ENCODE measurements at places on chromosomes 13 and 19.

GRCh38 chr13:28199089-28199488, 60.7 kb downstream of the PAN3 start:
- DNase-seq = no peak

GRCh38 chr13:23790577-23791170, 98.5 kb downstream of the MIPEP start:
- no peak for DNase-seq

DNA sequence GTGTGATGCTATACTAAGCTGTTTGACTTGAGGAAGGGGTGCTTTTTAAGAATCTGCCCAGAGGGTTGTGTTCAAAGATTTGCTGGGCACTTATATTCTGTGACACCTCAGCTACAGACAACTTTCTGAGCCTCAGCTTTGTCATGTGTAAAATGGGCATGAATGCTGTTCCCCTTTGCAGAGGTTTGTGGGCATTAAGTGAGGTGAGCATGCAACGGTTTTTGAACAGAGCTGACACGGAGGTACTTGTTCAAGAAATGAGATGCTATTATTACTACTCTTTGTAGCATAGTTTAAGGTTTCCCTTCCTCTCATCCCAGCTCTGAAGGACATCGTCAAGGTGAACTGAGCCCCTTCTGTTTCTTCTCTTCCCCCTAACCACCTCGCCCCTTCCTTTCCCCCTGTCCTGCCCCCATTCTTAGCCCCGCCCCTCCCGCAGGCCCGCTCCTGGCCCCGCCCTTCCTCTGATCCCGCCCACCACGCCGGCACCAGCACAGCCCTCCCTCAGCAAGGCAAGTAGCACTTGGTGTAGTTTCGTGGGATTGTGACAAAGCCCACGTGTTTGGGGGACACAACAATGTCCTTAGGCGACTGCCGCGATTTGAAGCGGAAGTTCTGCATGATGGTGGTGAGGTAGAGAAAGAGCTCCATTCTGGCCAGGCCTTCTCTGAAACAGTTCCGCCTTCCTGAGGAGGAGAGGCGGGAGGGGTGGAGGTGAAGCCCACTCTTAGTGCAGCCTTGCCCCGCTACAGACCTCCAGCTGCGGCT, 26.1 kb upstream of the CYP2A7 start:
- DNase-seq = peak; percentile 53

GRCh38 chr13:61383111-61383510, 32.5 kb downstream of the PCDH20 start:
- DNase-seq = no peak

DNA sequence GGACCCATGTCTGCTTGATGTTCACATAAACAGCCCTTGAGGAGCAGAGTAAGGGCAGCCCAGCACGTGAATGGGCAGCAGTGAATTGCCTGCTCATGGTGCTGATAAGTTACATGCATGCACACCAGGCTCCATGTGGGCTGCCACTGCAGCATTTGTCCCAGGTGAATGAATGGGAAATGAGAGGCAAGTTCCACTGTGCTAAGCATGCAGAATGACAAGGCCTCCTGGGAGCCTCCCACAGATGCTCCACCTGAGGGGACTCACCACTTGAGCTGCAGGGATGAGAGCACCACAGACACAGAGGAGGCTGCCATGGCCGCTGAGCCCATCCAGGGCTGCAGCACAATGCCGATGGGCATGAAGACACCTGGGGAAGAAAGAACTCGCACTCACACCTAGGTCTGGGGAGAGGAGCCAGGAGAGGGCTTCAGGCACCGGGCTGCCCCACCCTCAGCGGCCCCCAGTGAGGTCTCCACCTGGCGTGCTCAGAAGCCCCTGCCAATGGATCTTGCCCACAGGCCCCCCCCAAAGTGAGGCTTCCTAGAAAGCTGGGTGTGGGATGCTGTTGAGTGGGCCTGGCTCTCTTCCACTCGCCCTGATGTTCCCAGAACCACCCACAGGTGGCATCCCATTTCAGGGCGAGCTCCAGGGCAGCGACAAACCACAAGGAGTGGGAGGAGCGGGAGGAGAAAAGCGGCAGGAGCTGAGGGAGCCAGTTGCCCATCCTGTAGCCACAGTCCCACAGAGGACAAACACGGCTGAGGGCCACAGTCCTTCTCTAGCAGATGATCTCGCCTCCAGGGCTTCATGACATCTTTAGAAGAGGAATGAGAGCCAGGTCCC, 73.8 kb downstream of the CCDC70 start:
- no peak for DNase-seq

DNA sequence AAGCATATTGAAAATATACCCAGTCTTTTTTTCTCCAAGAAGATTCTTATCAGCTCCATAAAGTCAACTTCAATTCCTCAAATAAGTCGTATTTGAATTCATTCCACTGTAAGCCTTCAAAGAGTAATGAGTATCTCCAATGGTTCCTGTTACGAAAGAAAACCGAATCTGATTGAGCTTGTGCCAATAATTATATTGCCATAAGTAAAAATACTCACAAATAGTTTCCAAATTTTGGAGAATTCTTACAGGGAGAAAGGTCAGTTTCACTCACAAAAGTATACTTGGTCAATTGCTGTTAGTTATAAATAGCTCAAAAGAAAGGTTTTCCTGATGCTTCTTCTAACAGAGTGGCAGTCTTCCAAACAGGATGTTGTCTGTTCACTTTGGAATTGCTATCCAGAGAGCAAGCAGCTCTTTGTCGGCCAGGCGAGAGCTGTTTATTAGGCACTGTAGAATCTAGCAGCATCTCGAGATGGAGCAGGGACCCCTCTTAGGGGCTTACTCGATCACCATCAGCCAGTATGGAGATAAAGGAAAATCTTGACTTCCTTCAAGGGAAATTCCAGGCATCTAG, 13.5 kb downstream of the ERICH4 start:
- no peak for DNase-seq

DNA sequence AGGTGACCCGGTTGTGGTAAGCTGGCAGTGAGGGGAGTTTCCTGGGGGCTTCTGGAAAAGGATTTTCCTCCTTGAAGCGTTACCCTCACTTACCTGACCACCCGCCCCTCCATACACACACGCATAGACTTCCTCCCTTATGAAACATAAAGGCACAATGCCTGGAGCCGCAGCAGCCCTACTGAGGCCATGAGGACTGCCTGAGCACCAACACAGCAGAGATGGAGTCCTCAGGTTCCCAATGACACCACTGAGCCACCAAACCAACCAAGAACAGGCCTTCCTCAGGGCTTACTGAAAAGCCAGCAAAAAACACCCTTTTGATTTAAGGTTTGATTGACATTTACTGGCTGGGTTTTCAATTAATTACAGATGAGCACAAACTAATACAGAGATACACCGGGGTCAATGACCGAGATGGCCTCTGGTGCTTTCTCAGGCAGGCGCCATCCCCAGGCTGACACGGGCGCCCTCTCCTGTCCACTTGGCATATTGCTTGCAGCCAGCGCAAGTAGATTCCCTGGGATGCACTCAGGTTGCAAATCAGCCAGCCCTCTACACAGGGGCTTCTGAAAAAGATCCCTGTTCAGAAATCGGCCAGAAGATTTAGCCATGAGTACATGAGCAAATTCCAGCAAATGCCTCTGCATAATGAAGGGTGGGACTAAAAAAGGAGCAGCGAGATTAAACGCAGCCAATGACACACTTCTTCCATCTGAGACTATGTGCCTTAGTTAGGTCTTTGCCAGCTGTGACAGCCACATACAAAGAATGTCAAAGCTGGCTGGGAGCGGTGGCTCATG, 14.8 kb downstream of the OPA3 start:
- DNase-seq = peak; percentile 15

DNA sequence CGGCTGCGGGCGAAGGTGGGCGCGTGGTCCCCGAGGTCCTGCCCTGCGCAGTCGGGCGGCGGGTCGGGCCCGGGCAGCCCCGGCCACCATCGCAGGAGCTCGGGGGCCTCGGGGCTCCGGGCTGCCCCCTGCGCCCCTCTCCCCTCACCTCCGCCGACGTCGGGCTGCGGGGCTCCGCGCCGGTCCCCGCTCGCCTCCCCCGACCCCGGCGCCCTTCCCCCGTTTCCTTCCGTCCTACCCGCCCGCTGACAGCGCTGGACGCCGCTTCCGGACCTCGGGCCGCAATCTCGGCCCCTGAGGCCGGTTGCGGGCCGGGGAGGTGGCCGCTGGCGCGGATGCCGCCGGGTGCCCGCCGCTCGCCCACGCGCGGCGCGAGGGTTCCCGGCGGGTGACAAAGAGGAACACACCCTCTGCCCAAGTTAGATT, 720 bp downstream of the FARP1 start:
- DNase-seq = no peak

DNA sequence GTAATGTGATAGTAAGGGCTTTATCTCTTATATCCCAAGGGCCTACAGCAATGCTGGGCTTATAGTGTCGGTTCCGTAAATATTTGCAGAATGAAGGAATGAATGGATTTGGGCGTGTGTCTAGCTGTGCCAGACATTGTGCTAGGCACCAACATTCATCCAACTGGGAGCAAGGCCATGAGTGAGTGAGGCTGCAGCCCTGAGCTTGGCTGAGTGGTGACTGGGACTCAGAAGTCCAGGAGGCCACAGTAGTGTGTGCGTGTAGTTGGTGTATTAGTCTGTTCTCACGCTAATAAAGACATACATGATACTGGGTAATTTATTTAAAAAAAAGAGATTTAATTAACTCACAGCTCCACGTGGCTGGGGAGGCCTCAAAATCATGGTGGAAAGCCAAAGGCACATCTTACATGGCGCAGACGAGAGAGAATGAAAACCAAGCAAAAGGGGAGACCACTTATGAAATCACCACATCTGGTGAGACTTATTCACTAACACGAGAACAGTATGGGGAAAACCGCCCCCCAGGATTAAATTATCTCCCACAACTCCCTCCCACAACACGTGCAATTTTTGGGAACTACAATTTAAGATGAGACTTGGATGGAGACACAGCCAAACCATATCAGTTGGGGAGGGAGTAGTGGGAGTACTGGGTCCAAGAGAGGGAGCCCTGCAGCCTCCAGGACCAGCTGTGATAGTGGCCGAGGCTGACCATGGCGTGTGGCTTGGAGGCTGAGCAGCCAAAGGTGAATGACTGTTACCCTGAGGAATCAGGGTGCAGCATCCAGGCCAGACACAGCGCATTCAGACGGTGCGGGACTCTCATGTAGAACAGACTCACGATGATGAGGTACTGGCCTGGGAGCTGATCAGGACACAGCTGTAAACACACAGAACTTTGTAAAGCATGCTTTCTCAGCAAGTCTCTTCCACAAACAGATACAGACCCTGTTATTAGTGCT, 104.6 kb downstream of the TEX26 start:
- no peak for DNase-seq

DNA sequence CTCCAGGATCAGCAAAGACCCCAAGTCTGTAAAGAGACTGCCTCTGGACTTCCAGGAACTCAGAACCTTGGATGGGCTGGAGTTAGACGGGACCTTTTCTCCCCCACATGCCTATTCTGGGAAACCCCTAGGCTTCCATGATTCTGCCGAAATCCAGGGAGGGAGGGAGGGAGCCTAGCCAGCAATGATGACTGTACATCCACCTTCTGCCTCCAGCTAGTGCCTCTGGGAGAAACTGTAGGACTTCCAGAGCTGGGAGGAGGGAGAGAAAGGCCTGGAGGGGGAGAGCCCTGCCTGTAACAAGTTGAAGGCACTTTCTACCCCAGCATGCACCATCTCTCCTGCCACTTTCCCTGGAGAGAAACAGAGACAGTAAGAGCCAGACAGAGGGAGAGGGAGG, 6.0 kb upstream of the HAS1 start:
- DNase-seq = no peak

DNA sequence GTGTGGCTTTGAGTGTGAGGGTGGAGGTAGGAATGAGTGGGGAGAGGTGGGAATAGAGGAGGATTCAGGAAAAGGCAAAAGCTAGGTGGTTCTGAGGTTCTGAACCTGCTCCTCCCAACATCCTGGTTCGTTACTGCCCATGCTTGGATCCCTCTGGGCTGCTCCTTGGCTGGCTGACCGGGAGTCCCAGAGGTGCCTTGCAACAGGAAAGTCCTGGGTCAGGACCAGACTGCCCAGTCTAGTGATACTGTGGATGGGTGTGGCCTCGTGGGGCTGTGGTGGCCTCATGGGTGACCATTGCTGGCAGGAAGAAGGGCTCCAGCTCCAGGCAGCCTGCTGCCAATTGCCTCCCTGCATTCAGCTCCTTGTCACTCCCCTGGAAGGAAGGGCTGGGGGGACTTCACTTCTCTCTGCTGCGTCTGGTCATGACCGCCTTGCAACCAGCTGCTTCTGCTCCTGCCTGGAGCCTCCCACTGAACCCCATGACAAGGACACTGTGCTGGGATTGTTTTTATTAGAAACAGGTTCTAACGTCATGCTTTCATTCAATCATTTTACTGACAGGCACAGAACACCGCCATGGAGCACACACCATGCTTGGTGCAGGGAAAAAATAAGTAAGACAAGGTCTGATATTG, 61.5 kb upstream of the UBL3 start:
- no peak for DNase-seq

GRCh38 chr19:57443121-57443696, 8.1 kb downstream of the ZNF749 start:
- no peak for DNase-seq

DNA sequence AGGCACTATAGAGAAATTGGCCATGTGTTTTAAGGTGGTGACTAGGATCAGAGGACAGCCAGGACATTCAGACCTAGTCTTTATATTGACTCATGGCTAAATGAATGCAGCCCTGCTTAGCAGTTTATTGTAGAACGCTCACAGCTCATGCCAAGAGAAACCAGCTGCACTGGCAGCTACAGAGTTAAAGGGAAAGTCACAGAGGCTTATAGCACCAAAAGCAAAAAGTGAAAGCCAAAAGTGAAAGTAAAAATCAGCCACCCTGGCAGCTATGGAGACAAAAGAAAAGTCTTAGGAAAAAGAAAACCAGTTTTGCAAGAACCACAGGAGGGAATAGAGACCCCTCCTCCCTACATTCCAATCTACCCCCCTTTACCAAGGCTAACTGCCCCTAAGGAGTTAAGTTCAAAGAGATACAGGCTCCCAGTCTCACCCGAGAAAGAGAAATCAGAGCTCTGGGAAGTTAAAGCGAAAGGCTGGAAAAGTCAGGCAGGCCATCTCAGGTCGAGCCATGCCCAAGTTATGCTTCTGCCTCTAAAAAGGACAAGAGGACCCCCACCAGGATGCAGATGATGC, 99.0 kb downstream of the ZNF429 start:
- no peak for DNase-seq

GRCh38 chr13:47934371-47934770, 66.7 kb downstream of the SUCLA2 start:
- DNase-seq = no peak

GRCh38 chr19:4902796-4903195, at the start of gene ARRDC5:
ARRDC5 (minus strand) TSS chr19:4902896; CDS start chr19:4902825, 71 bp downstream.
- no peak for DNase-seq

GRCh38 chr13:50901701-50902100, 7.9 kb upstream of the RNASEH2B start:
- no peak for DNase-seq

DNA sequence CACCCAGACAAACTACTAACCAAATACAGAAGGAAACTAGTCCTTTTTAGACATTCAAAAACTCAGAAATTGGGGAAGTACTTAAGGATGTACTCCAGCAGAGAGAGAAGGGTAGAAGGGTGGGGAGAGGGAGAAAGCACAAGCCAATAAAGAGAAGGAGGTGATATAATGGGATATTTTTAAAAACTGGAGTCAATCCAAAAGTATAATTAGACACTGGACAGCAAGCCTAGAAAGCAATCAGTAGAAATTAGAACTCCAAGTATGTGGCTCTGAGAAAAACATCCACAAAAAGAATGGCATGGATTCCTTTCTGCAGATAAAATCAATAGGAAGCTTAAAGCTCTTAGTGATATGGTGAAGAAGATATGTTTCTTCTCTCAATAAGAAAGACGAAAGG, 55.8 kb downstream of the PEPD start:
- DNase-seq = no peak

- no peak for DNase-seq
These were observed 34.4 kb downstream of the PPP2R1A start for GRCh38 chr19:52224211-52224610.
